Activated naive CD8-positive, alpha-beta T cell treated with anti-CD3 and anti-CD28 coated beads, Interleukin-2, amount 50 U/mL, for 16 hours (primary cell): ENCODE measurements at places on chromosomes 1 and 21.

DNA sequence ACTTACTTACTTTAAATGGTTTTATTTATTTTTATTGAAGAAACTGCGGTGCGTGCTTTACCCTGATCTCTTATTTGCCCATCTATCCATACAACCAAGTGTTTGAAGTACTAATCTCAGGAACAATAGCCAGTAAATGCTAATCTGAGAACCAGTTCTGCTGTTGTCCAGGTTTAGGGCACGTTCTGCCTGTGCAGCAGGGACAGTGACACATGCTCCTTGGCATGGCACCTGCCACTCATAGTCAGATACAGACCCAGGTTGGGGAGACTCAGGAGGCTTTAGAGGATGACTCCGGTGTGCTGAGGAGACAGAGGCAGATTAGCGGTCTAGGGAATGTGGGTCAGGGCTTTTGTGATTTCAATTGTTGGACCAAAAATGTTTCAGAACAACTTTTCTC, 83.6 kb downstream of the NRIP1 start:
- no peak for DNase-seq

- DNase-seq = no peak
These were observed 4.9 kb downstream of the RGS1 start for GRCh38 chr1:192580351-192580962.

- no peak for DNase-seq
These were observed 241.1 kb downstream of the NPHP4 start for GRCh38 chr1:5751163-5751540.

- no peak for DNase-seq
These were observed 14.4 kb downstream of the MTF2 start for GRCh38 chr1:93093332-93094006.

GRCh38 chr1:41872074-41872473, 46.6 kb downstream of the HIVEP3 start:
- DNase-seq = no peak

GRCh38 chr1:42380586-42381279, at the start of gene RIMKLA:
TSS of gene RIMKLA (plus strand) at chr1:42380792. CDS start at chr1:42380935, 143 bp downstream.
- DNase-seq = peak; percentile 10

DNA sequence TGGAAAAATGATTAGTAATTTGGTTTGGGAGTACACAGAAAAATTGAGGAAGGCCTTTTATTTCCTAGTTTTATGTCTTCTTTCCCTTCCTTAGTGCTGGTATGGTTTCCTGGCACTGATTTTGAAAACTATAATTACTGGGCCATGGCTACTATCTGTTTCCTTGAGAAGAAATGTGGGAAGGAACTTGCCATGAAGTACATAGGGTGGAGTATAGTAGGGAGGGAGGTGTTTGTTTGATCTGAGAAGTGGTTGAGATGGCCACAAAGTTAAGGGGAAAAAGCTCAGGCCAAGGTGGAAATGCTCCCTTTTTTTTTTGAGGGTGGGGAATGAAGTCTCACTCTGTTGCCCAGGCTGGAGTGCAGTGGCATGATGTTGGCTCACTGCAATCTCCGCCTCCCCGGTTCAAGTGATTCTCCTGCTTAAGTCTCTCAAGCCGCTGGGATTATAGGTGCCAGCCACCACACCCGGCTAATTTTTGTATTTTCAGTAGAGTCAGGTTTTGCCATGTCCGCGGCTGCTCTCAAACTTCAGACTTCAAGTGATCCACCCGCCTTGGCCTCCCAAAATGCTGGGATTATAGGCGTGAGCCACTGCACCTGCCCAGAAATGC, 11.3 kb downstream of the HJV start:
- DNase-seq = no peak

DNA sequence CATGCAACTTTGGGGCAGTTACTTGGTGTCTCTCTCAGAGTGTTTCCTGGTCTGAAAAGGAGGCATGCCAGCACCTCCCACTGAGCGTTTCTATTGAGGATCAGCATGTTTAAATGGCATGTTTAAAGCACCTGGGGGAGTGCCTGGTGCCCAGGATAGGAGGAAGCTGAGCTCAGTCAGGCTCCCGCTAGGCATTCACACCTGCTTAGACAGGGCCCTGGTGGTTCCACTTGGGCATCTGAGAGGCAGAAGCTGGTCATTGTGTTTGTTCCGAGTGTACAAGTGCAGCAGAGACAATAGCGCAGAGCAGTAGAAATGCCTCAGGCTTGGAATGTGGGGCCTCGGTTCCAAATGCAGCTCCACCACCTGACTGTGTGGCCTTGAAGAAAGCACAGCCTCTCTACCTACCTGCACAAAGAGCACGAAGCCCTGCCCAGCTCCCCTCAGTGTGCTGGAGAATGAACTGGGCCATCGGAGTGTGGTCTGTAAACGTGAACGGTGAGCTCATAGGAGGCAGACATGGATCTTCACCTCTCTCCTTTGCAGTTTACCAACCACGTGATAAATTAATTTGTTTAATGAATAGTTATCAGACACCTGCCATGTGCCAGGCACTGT, 20.3 kb upstream of the TMEM222 start:
- no peak for DNase-seq

- no peak for DNase-seq
These were observed 1.5 kb downstream of the CCN1 start for GRCh38 chr1:85581802-85582686.

GRCh38 chr1:219741011-219741970, 128.4 kb upstream of the ZC3H11B start:
- DNase-seq = no peak

DNA sequence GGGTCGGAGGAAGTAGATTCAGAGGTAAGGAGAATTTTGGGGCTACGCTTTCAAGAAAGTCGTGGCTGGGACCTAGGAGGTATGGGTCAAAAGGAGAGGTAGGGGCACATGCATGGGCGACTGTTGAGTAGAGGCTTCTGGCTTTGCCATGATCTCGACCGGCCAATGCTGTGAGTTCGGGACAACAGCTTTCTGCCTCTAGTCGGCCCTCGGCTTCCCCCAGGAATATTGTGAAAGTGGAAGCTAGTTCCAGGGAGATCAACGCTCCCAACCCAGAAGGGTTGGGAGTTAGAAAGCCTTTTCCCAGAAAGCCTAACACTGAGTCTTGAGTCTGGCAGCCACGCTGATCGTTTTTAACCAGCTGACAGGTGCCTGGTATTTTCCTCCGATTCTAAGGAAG, 69.0 kb downstream of the ZNF678 start:
- DNase-seq = no peak

DNA sequence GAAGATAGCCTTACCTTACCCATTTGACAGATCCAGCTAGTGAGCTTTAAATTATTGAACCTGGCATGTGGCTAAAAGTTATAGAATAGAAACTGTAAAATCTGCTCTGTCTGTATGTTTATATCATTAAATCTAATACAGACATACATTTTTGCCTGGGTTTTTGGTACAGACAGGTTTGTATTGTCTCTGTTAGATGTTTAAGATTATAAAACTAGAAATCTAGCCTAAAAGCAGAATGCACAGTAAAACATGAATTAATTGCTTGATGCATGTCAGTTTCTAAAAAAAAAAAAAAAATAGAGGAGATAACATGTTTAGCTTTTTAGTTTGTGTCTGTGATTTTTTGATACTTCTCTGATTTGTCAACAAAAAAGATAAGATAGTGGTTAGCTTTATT, 477.6 kb upstream of the LRRC7 start:
- DNase-seq = no peak

GRCh38 chr1:65503427-65503826, 83.0 kb downstream of the LEPR start:
- DNase-seq = no peak

DNA sequence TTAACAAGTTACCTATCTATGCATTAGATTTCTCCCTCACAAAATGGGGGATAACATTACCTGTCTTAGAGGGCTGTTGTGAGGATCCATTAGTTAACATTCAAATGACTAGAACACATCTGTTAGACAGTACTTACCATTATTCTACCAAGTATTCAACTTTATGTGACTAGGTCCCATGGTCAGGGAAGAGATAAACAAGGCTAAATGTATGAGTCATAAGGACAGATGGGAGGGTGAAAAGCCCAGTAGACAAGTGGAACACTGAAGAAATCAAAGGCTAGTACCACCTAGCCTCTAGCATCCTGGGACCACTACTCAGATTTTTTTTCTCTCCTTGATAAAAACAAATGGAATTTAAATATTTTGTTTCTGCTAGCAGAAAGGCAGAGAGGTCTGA, 9.0 kb upstream of the VHLL start:
- no peak for DNase-seq

- DNase-seq = no peak
These were observed 259.0 kb downstream of the FOXD2 start for GRCh38 chr1:47696737-47697441.

DNA sequence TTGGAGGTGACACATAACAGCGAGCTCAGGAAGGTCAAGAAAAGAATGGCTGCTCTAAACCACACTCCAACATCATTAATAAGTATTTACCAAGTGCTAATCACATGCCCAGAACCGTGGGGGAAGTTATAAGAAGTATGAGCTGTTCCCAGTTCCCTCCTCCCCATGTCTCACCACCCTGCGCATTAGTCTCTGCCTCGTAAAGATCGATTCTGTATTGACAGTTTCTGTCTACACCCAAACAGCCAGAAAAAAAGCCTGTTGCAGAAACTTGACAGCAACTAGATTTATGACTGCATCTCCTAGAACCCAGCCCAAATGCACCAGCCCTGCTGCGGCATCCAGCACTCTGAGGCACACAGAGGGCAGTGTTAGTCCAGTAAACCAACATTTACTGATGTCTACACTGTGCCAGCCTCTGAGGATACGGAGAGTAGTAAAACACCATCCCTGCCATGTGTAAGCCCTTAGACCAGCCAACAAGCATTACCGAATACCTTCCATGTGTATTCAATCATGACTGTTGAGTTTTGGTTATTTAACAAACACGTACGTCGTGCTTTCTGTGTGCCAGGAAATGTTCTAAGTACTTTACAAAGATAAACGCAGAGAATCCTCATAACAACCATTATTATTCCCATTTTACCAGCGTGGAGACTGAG, 63.6 kb upstream of the ZBTB40 start:
- DNase-seq = no peak

- no peak for DNase-seq
These were observed 18.9 kb upstream of the NID1 start for GRCh38 chr1:236083650-236084385.

DNA sequence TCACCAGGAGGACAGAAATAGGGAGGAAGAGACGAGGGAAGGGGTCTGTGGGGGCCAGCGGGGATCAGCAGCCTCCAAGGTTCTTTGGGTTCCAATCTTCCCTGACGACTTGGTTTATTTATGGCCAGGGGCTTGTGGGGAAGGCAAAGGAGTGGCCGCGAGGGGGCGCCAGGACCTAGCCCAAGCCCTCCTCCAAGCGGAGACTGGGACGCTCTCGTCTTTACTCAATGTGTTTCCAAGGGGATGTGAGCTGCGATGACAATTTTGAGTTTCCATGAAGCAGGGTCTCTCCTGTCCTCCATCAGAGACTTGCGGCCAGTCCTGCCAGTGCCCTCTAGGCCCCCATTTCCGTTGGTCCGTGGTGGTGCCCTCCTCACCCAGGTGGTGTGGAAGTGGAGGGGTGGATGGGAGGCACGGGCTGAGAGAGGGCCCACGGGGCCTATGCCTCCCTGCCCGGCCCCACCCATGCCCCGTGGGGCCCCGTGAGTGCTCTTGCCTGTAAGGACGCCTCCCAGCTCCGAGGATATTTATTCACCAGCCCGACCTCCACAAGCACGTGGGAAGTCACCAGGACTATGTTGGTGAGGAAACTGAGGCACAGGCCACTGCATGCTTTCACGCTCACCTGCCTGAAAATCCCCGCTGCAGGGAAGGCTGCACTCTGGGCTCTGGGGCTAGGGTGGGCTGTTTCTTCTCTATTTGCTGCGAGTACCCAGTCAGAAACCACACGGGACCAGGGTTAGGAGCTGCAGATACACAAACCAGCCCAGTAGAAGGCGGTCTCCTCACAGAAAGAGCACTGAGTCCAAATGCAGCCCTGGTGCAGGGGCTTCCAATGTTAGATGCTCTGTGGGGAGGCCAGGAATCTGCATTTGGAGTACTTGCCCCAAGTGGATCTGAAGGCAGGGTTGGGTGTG, 26.5 kb downstream of the DMRTB1 start:
- peak; percentile 23 for DNase-seq

GRCh38 chr1:23639460-23640095, 52.0 kb upstream of the RPL11 start:
- DNase-seq = no peak

DNA sequence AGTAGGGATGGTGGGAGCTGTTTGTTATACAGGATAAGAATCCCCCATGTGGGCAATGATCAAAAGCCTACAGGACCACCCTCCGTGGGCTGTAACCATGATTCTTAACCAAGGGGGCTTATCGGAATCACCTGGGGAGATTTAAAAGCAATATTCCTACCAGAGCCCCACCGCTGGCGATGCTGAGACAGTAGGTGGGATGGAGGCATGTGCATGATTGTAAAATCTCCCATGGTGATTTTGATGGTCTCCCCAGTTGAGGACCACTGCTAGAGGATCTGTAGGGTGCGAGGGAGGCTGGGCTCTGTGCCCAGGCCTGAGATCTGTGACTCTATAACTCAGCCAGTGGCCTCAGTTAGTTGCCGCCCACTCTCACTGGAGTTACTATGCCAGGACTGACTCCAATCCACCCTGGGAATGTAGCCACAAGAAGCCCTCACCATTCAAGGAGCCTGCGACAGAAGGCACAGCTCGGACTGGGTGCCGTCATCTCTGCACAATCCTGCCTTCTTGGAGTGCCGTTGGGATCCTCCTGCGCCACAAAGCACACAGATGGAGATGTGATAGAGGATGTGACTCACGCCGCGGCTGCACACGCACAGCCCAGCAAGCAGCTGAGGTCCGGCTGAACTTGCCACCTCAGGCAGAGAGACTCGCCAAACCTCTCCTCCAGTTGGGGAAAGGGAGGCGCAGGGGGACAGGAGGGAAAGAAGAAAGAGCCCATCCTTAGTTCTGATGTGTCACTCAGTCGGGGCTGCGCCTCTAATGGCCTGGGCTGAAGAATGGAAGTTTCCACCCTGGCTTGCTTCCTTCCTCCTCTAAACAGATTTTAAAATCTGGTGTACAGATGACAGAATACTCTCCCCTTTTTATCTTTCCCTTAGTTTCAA, 26.5 kb downstream of the AKNAD1 start:
- DNase-seq = no peak

DNA sequence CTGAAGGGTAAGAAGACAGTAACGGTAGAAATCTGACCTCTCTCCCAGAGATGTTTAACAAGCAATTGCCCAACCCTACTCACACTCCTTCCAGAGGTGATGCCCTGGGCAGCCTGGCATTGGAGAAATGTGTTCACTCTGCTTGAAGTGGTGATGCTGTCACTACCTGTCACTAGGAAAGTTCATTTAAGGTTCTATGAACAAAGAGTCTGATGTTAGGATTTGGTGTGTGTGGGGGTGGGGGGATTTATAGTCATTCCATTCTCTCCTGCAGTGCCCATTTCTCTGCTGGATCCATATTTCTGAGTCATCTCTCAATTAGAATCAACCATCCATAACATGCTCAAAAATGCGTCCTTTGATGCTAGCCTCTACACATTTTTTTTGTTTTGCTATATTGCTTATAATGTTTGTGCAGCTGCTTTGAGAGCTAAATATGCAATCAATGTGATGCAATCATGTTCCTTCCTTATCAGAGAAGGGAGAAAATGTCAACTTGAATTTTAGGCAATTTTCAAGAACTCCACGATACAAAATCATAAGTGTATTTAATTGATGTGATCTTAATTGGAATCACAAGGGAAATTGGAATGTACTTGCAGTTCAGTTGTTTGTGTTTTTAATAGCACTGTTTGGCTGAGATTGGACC, 173.9 kb downstream of the DUSP10 start:
- DNase-seq = no peak
